ENCODE measurements at places on chromosomes 4 and X.
A peak's percentile ranks its signal among the peaks of the same experiment; 100 is the strongest.

DNA sequence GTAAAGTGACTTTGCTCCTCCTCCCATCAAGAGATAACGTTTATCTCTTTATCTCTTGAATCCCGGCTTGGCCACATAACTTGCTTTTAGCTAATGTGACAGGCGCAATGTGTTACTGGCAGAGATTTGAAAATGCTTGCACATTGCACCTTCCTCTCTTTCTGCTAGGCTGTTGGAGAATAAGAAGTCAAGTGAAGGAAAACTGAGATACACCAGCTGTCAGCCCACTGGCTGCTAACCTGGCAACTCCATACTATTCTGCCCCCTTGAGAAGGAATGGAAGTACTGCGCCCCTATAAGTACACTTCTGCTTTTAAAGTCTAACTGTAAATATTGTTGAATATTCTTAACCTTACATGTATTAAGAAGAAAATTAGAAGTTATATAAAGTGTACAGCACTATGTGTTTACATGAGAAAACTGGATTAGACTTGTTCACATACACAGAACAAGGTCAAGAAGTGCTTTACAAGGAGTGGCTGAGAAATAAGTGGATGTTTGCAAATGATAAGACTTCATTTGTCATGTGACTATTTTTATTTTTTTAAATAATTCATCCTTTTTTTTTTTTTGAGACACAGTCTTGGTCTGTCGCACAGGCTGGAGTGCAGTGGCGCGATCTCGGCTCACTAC lies 424.5 kb upstream of the CTSO start:
- DNase-seq, result no peak

DNA sequence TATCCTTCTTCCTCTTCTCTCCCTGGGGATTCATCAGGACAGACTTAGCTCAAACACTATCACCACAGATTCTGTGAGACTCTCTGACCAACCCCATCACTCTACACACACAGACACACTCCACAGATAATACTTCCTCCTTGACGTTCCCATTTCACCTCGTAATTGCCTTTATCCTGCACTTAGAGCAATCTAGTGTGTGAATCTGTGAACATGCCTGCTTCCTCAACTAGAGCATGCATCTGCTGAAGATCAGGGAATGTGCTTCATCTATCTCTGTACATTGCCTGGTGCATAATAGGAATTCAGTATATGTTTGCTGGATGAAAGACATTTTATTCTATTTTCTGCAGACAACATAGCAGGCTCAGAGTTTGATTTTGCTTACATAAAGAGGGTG lies 25.1 kb upstream of the HS6ST2 start:
- DNase-seq, result no peak

DNA sequence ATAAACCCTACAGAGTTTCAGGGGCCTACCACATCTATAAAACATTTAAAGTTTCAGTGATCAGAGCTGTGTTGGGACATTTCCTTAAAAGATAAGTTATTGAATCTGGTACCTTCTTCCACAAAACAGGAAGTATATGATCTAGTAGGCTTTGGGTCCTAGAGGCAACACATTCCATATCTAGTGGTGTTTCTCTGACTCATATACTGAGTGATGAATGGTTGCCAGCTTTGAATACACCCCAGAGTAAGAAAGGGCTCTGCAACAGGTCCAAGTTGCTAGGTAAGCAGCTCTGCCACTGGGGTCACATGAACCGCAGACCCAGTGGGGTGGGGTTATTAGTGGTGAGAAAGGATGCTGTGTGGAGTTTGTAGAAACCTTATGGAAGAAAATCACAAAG lies 32.4 kb upstream of the BLTP1 start:
- no peak for DNase-seq

GRCh38 chr4:14178421-14178820 lies 550.9 kb upstream of the BOD1L1 start:
- DNase-seq, result no peak

DNA sequence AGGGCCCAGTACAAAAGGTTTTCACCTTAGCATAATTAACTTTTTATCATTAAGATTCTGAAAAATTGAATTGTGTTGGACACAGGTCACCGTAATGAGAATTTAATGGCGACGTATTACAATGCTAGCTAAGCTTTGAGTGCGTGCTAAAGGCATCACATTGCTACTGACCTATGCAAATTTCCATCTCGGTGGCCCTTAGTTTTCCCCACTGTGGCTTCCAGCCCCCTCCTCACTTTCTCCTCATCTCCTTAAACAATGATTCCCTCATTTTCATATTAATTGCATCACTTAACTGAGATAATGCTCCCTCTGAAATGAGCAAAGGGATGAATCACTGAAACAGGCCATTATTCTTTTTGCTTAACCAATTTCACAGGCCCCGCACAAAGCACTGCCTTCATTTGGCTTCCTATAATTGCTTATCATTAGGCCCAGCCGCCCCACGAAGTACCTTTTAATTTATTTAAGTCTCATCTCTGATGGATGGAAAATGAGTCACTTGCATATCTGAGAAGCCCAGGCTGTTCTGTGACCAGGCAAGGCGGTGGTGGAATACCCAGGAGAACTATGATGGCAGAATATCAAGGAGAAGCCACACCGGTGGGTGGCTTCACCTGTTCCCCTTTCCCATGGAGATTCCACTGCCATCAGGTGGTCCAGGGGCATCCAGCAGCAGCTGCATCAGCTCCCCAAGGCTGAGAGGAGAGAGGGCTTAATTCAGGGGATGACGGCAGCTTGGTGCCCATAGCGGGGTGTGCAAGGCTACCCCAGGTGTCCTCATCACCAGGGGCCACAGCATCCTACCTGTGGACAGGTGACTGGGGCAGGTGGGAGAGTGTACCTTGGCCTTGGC lies 223.8 kb upstream of the BOD1L1 start:
- DNase-seq, result no peak

DNA sequence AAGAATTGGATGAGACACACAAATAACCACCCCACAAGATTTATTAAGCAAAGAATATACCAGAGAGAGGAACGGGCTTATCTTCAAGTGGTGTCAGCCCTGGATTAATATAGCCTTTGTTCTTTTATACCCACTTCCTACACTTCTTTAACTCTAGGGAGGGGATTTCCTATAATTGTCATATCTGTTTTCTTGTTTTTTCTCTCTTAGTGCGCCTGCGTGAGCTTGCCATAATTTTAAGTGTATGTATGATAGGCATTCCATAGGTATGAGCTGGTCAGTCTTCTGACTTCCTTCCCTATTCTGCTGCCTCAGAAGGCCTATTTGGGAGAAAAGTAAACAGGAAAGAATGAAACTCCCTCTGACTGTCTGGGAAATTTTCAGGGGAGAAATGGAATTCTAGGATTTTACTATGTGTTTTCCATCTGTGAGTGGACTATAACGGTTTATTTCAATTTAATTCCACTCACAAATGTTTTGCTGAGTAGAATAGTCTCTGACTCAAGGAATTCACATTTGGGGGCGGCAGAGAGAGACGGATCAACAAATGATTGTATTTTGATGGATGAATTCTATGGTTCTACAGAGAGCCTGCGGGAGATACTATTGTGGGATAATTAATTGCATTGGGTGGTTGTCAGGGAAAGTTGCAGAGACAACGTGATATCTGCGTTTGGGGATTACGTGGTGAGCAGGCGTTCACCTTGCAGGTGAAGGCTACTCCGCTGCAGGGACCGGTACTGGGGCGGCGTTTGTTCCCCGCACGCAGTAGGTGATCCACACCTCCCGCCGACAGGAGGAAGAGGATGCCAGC lies 626 bp upstream of the CEP135 start:
- DNase-seq, result no peak

- DNase-seq, result no peak
These were observed 702 bp downstream of the MMGT1 start for GRCh38 chrX:135973025-135973547.

GRCh38 chrX:100356351-100356896 lies 53.6 kb downstream of the PCDH19 start:
- no peak for DNase-seq

- no peak for DNase-seq
These were observed 156.6 kb downstream of the PPP3CA start for GRCh38 chr4:101190751-101191150.

DNA sequence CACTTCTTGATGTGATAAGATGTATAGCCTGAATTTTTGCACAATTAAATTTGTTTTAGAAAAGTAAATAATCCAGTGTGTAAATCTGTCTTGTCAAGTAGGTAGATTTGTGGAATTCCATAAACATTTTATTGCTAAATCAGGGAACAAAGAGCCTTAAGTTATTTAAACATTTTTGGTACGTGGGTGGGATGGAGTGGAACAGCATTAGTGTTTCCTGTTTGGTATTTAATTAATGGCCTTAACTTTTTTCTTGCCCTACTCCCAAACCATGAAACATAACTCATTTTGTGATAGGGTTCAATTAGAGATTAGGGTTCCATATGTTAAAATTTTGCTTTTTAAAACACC lies 5.1 kb downstream of the NUDT9 start:
- no peak for DNase-seq

GRCh38 chr4:116639070-116639577 lies 446.3 kb downstream of the TRAM1L1 start:
- DNase-seq, result no peak

- no peak for DNase-seq
These were observed 176.7 kb downstream of the SMARCA1 start for GRCh38 chrX:129346574-129346973.

- no peak for DNase-seq
These were observed 39.4 kb downstream of the STIM2 start for GRCh38 chr4:26899991-26900390.

DNA sequence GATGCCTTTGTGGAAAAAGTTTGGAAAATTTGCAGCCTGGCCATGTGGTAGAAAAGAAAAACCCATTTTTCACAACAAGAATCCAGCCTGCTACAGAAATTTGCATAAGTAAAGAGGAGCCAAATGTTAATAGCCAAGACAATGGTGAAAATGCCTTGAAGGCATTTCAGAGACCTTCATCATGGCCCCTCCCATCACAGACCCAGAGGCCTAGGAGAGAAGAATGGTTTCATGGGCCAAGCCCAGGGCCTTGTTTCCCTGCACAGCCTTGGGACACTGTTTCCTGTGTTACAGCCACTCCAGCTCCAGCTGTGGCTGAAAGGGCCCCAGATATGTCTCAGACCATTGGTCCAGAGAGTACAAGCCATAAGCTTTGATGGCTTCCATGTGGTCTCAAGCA lies 101.4 kb upstream of the LINC00632 start:
- DNase-seq, result no peak

- DNase-seq, result peak; percentile 36
These were observed 30.9 kb downstream of the NIPAL1 start for GRCh38 chr4:48047421-48047844.

- no peak for DNase-seq
These were observed 10.7 kb downstream of the MAGED2 start for GRCh38 chrX:54818221-54818620.

GRCh38 chr4:113173793-113174264 lies 124.4 kb downstream of the ANK2 start:
- DNase-seq, result no peak

- DNase-seq, result no peak
These were observed 16.8 kb downstream of the RASGEF1B start for GRCh38 chr4:81454948-81455347.

DNA sequence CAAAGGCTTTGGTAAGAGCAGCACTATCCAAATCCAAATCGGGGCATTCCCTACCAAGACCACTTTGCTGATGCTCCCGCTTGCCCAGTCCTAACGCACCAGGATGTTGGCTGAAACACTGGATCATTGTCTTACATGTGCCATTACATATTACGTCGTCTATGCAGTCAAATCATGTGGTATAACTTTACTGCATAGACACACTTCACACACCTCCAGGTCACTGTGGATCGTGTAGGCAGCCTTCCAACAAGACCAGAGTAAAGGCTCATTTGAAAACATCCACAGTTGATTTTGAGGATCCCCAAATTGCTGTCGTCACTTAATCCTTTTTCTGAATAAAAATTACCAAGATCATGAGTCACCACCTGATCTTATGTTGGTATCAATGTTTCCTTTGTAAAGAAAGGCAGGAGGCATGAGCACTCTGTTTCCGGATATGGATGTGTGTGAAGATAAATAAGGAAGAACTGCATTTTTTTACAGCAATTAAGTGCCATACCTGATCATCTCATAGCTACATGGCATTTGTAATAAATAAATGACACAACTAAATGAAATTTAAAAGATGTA lies 18.5 kb downstream of the TENM3 start:
- DNase-seq, result no peak

GRCh38 chr4:52959541-52959940 lies 97.4 kb downstream of the RASL11B start:
- no peak for DNase-seq

DNA sequence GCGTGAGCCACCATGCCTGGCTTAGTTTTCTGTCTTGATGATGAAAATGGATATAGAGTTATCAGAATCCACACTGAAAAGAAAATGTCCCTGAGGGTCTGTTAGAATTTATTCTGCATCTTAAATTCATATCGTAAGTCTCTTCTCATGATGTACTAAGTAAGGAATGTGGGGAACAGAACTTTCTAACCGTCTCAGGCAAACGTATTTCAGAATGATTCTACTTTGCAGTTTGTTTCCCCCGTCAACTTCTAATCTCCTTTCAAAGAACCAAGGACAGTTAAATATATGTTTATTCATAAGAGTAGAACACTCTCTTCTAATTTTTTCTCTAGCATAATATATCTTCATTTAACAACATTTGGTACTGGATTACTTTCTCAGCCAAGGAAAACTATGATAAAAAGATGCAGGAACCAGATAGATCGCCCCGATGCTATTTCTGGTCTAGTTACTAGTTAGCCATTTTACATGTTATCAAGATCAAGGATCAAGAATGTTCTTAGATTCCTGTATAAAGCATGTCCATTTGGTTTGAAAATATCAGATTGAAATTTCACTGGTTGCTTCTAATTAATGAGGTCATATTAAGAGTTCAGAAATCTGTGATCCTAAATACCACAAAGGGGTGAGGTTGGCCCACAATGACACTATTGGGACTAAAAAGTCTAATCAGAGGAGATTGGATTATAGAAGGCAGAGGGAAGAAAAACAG lies 49.5 kb downstream of the METTL14 start:
- no peak for DNase-seq

DNA sequence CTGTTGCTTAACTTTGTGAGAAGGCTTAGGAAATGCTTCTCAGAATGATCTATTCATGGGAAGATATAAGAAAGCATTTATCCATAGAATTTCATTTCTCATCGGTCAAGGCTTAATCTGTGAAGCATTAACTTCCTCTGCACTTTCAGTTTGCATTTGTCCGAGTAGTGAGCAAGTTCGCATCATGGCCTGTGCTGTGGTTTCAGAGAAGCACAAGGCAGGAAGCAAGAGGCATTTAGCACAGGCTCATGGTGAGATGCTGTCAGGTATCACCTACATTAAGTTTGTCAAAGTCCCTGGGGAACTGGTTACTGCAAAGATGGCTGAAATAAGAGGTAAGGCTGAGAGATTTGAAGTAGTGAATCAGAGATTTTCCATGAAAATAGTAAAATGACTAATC lies 244.9 kb downstream of the NAP1L3 start:
- DNase-seq, result no peak

DNA sequence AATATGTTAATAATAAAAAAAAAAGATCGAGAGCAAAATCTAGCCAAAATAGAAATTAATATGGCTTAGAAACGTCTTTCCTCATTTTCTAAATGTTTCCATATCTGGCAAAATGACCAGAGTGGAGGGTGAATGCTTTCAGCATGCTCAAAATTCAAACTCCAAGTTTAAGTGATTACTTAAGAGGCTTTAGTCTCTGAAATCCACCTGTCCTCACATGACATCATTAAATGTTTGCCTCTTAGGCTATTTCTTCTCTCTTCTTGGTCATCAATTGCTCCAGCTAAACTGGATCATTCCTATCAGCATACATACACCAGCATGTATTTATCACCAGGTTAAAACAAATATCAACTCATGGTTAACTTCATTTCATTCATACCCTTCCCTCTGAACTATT lies 54.5 kb upstream of the ATXN3L start:
- DNase-seq, result no peak

- no peak for DNase-seq
These were observed 187.0 kb upstream of the RBPJ start for GRCh38 chr4:26133840-26134239.
